ENCODE measurements at places on chromosomes 11 and 22.

DNA sequence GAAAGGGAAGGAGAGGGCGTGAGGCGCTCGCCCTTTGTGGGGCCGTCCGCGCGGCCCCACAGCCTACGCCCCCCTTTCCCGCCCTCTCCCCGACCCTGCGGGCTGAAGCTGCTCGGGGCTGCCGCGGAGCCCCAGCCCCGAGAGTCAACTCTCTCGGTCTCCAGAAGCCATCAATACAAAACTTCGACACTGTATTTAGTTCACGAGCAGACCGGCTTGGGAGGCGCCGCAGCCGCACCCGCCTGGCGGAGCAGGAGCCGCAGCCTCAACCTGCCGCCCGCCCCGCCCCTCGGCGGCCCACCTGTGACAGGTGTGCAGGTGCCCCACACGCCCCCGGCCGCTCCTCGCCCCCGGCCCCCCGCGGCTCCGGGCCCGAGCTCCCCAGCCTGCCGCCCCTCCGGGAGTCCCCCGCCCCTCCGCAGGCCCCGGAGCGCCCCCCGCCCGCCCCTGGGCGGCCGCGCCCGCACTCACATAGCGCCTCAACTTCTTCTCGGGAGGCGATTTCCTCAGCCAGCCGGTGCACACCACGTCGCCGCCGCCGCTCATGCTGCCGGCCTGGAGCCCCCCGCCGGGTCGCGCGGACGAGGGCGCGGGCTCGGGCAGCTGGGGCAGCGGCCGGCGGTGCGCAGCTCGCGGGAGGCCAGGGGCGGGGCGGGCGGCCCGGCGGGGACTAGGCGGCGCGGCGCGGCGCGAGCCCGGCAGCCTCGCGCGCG is at the start of gene GAB2:
Gene GAB2, minus strand, starts transcription at position 646 of the 713 bp plus-strand sequence. Its CDS starts 100 bp downstream, at position 546.
- no peak for DNase-seq

DNA sequence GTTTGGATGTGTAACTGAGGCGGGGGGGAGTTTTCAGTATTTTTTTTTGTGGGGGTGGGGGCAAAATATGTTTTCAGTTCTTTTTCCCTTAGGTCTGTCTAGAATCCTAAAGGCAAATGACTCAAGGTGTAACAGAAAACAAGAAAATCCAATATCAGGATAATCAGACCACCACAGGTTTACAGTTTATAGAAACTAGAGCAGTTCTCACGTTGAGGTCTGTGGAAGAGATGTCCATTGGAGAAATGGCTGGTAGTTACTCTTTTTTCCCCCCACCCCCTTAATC is 2.3 kb downstream of the MALAT1 start:
- no peak for DNase-seq

GRCh38 chr22:47460861-47461260 is 698.4 kb downstream of the TBC1D22A start:
- no peak for DNase-seq

- DNase-seq = no peak
Observed at GRCh38 chr11:19666951-19667350, 45.7 kb upstream of the NAV2 start.

- DNase-seq = no peak
Observed at GRCh38 chr11:62980133-62980760, 4.5 kb downstream of the SLC22A6 start.

DNA sequence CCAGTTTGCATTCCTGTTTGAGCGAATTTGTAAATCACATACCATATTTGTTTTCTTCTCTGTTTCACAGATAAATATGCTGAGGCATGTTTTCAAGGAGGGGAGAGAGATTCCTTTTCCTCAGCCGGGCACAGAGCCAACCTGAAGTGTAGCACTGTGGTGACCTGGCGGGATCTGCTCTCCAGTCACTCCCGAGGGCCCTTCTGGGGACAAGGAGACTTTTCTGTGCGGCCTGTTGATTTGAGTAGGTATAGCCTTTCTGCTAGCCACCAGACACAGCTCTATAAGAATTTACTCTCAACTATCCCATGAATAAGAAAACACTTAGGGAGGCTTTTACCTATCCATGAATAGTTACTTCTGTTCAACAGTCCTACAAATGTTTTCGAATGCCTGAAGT is 63.5 kb upstream of the FDX1 start:
- no peak for DNase-seq

- no peak for DNase-seq
Observed at GRCh38 chr11:71325418-71326327, 73.3 kb upstream of the SHANK2 start.

- no peak for DNase-seq
Observed at GRCh38 chr11:2673250-2673610, 26.6 kb downstream of the KCNQ1OT1 start.

DNA sequence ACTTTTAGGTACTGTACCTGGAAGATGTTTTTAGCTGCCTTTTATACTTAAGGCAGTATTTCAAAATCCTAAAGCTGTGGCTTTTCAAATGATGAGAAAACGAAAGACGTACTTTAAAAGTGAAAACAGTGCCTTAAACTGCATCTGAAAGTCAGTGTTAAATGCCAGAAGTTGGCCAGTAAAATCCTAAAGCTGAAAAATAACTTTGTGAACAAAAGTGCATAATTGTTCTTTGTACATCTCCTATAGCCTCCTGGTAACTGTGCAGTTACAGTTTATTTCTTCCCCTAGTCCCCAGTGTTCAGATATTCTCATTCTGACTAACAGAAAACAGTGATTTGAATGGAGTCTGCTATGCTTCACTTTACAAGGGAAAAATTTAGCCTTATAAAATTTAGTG is 6.8 kb downstream of the EED start:
- DNase-seq = no peak

DNA sequence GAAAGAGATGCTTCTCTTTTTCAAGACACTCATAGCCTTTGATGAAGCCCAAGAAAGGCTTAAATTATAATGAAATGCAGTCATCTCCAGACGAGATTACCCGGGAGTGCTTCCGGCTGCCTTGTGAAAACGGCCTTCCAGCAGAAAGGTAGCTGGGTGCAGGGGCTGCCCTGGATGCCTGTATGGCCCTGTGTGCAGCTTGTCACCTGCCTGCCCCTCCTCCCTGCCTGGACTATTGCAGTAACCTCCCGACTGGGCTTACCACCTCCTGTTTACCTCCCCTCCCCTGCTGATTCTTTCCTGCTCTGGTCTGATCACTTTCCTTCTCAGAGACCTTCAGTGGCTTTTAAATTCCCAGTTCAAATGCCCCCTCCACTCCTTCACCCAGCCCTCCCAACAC is 126.4 kb upstream of the SYT13 start:
- no peak for DNase-seq

- DNase-seq = no peak
Observed at GRCh38 chr11:88301488-88302140, 35.9 kb downstream of the CTSC start.

GRCh38 chr11:20122131-20122530 is 38.1 kb downstream of the DBX1 start:
- no peak for DNase-seq

- DNase-seq = no peak
Observed at GRCh38 chr11:118398791-118399559, 2.4 kb upstream of the ATP5MG start.

- DNase-seq = no peak
Observed at GRCh38 chr11:68775951-68776388, 24.6 kb upstream of the TESMIN start.

GRCh38 chr11:83034673-83035014 is 37.1 kb downstream of the RAB30 start:
- no peak for DNase-seq

- peak; percentile 88 for DNase-seq
Observed at GRCh38 chr11:45097721-45098493, 48.5 kb upstream of the PRDM11 start.

- DNase-seq = no peak
Observed at GRCh38 chr22:23094260-23094659, 23.9 kb downstream of the GNAZ start.

- no peak for DNase-seq
Observed at GRCh38 chr11:4072668-4073285, 21.8 kb upstream of the RRM1 start.

DNA sequence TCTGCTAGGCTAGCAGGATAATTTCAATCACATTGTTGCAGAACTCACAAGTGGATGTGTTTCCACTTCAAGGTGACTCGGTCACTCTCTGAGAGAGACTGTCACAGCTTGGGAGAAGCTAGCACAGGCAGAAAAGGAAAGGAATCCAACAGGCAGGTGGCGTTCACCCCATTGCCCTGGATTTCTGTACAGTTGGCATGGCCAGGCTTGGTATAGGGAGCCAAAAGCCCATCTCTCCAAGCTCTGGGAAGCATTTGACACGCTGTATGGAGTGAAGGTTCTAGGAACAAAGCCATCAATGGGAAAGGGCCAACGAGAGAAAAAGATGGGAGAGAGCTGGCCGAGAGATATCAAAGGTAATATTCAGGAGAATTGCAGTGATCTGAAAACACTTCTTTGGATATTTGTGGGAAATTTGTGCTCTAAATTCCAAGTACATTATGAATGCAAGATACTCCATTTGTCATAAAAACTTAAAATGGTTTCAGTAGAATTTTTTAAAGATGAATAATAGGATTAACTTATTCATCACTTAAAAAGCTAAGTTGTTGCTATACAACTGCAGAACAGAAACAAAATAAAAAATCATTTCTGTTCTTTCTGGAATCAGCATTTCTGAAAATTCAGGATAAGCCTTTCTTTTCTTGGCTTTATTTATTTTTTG is 223.5 kb upstream of the NTM start:
- no peak for DNase-seq

- no peak for DNase-seq
Observed at GRCh38 chr22:29243874-29244446, 23.8 kb downstream of the RHBDD3 start.

DNA sequence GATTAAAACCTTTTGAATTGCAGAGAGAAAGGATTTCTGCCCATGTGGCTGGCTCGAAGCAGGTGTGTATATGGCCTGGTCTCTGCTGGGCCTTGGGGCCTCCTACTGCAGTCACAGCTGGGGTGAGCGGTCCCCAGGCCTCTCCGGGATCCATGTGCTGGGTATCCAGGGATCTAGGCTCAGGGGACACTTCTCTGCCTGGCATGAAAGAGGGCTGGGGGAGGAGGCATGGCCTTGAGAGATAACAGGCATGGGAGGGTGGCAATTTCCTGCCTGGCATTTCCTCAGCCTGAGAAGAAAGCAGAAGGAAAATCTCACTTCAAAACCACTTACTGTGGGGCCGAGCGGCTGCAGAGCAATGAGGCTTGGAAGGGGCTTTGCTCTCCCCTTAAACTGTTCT is 20.3 kb upstream of the PARVG start:
- no peak for DNase-seq

DNA sequence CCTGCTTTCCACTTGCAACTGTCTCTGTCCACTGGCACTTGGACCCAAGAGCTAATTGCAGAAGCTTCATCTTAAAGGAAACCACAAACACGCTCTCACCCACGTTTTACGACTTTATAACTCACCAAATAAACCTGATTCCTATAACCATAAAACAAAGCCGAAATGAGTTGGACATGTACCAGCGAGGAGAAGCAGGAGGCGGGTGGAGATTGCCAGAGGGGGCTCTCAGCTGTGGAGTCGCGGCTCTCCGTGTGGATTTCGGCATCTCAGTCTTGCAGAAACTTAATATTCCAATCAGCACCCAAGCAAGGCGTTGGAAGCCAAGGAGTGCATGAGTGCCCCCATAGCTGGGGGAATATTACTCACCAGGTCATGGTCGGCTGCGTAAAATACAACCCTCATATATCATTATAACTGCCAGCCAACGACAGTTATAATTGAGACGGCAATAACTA is 483.6 kb downstream of the MN1 start:
- no peak for DNase-seq

DNA sequence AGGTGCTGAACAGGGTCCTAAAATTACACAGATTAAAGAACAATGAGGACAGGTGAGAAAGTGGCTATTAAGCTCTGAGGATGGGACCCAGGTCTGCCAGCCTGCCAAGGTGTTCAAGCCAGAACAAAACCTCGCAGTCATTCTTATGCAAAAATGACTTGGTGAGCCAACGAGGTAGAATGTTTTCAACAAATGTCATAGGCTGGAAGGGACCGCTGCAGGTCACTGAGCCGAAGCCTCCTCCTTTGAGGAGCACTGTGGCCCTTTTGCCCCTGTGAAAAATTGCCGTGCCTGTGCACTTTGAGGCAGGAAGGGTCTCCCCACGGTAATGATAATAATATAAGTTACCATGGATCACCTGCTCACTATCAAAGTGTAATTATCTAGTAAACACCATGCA is 216.2 kb downstream of the DSCAML1 start:
- DNase-seq = no peak

GRCh38 chr11:126190792-126191191 is 20.7 kb downstream of the RPUSD4 start:
- peak; percentile 35 for DNase-seq

DNA sequence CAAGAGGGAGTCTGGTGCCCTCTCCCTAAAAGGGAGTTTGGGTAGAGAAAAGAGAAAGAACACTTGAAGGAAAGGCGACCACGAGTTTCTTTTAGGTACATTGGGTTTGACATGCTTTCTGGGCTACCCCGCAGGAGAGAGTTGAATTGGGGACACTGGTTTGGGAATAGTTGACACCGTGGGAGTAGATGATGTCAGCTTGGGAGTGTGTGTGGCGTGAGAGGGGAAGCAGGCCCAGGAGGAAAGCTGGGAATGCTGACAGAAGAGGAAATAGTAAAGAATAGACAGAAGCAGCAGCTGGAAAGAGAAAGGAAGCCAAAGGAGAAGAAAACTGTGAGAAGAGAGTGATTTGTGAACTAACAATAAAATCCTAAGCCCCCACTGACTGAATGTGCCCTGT is 442.9 kb downstream of the DYNC2H1 start:
- DNase-seq = no peak

DNA sequence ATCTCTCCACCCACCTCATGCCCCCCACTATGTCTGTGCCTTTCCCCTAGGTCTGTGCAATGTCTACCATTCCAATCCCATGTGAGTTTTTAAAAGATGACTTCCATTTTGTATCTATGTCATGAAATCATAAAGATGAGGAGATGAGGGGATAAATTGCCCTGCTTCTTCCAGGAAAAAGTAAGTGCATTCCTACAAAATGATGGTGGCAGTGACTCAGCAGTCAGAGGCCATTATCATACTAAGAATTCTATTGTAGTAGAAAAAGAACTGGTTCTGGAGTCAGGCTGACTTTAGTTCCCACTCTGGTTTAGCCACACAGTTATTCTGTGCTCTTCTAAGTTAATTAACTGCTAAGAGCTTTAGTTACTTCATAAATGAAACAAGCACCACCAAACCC is 89.6 kb upstream of the API5 start:
- DNase-seq = no peak

- no peak for DNase-seq
Observed at GRCh38 chr11:26244207-26244606, 87.7 kb upstream of the ANO3 start.

DNA sequence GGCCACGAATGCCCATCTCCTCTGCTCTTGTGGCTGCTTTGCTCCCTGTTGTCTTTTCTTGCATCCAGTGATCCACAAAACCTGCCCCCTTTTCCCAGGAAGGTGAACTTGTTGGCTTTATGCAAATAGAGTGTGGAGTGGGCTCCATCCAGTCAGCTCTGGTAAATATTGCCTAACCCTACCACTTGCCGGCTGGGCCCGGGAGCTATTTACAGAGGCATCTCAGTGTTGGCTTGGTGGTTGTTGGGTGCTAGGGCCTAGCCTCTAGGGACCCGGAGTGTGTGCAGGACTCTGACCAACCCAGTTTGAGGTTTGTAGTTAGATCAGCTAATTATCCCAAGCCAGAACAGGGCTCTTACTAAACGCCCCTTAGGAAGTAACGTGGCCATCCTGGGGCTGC is 40.8 kb upstream of the TLCD5 start:
- DNase-seq = no peak

- DNase-seq = no peak
Observed at GRCh38 chr11:72069200-72069599, 11.1 kb downstream of the NUMA1 start.

- DNase-seq = no peak
Observed at GRCh38 chr11:113991170-113991569, 16.3 kb downstream of the HTR3A start.

- no peak for DNase-seq
Observed at GRCh38 chr11:69027704-69028372, 14.8 kb upstream of the MRGPRF start.

Data from keratinocyte (primary cell).